ENCODE measurements at places on chromosomes 3 and 15.

GRCh38 chr3:111071257-111072030 is at the start of gene NECTIN3:
Gene NECTIN3, plus strand, starts transcription at chr3:111071816. Its CDS starts 202 bp downstream, at chr3:111072018.
- peak; percentile 58 for DNase-seq

DNA sequence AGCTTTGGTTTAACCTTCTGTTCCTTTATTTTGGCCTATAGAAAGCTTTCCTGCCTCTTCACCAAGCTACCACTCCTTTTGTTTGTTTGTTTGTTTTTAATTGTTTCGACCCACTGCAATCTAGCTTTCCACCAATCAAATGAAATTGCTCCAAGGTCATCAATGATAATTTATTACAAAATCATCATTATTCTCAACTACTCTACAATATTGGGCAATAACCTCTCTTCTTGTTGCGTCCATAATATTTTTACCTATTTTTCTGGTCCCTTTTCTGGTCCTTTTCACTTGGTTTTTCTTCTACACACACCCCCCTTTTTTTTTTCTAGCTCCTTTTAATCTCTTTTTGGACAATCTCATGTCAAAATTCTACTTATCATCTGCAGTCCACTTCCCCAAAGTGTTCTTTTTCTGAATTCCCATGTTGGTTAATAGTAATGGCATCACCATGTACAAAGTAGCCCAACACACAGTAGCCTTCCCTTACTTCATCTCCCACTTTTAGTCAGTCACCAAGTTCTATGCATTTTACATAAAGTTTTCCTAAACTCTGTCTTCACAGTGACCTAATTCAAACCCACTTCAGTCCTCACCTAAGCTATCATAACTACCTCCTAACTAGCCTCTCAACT is 11.0 kb upstream of the ANKRD28 start:
- DNase-seq: no peak

DNA sequence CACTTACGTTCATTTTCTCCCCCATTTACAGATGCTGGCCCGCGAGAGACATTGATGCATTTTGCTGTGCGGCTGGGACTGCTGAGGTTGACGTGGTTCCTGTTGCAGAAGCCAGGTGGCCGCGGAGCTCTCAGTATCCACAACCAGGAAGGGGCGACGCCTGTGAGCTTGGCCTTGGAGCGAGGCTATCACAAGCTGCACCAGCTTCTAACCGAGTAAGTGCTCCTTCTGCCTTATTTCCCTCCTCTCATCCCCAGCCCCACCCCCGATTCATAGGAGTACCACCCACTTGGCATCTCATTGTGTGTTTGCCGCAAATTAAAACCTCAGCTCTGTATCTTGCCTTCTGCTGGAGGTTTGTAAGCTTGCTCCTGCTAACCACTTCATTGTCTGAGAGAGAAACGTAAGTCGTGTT is 163.3 kb downstream of the AKAP13 start:
- DNase-seq: no peak

GRCh38 chr15:66880380-66881155 is 178.5 kb downstream of the SMAD6 start:
- no peak for DNase-seq

- no peak for DNase-seq
Observed at GRCh38 chr15:51425517-51426040, 84.1 kb downstream of the GLDN start.

All from NCI-H460 (cell line).